ENCODE measurements at places on chromosomes 7 and 10. TPM values are rescaled to one million over a fixed set of nuclear protein-coding genes. Genes with fewer than 3 reads are reported as not detected.

DNA sequence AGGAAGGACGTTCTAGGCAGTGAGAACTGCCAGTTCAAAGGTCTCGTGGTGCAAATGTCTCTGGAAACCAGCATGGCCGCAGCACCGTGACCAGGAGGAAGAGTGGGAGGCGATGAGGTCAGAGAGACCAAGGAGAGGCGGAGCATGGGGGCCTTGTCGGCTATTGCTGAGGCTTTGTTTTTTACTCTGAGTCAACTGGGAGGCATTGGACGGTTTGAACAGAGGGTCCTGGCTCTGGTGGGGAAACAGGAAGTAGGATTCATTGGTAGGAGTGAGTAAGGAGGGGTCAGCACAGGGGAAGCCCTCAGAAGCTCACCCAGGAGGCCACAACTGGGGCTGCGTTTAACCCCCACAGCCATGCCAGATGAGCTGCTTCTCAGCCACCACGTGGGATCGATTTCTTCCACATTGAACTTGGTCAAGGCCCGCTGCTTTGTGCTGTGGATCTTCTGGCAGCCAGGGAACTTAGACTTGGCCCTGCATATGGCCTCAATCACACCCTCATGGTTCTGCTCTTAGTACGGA is 22.2 kb upstream of the SH2B2 start:
- no peak for DNase-seq

CYP2W1 gene
- not detected for total RNA-seq

GRCh38 chr10:85667638-85668233 is 698.9 kb downstream of the GRID1 start:
- no peak for DNase-seq

GRCh38 chr10:121525251-121526134 is 72.8 kb downstream of the FGFR2 start:
- DNase-seq = no peak

GRCh38 chr7:45660201-45660900 is 86.2 kb downstream of the ADCY1 start:
- no peak for DNase-seq

- peak; percentile 59 for DNase-seq
Measured at GRCh38 chr7:19522486-19522885, 186.4 kb downstream of the POLR1F start.

DNA sequence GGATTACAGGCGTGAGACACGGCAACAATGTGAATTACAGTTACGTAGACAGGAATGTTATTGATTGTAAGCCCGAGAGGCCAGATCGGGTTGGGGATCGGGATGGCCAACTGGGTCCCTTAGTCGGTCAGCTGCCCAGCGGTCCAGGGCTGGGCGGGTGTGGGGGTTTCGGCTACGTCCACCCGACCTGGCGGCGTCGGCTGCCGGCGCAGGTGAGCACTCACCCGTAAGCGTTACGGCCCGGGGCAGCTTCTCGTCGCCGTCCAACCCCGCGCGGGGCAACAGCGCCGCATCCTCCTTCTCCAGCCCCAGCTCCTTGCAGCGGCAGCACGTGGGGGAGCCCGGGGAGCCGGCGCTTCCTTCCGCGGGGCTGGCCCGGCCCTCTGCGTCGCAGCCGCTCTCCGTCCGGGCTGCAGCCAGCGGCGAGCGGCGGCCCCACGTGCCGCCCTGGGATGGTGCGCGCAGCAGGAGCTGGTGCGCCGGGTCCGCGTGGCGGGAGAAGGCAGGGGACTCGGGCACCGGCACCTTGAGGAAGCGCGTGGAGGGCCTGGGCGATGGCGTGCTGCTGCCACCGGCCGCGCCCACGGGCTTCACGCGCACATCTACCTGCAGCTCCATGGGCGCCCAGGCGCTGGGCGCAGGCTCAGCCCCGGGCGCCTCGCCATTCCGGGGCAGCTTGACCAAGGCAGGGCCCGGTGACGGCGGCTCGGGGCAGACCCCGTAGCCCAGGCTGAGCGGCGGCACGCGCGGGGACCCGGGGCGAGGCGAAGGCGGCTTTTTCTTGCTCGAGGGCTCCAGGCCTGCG is 609 bp downstream of the KLRG2 start:
- no peak for DNase-seq

DNA sequence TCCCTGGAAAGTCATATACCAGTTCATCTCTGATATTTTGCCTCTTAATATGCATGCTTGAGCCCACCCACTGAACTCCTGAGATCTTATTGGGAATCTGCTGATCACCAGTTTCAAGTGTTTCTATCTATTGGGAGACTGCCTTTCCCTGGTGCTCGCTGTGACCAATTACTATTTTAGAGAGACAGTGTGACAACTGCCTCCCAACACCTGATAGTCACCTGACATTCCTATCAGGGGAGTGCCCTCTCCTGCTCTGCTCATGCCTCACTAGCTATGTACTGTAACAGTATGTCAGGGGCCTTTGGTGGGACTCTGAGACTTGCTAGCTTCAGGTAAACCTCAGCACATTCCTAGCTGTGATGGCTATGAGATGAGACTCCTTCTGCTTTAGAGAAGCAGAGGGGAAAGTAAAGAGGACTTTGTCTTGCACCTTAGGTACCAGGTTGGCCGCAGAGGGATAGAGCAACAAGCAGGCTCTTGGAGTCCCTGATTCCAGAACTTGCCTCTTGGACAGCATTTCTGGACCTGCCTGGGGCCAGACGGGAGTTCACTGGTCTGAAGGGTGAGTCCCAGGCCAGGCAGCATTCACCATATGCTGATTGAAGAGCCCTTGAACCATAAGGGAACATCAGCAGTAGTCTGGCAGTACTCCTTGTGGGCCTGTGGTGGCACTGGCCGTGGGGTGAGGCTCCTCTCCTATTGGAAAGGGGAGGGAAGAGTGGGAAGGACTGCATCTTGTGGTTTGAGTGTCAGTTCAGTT is 34.4 kb upstream of the ARHGAP12 start:
- DNase-seq = no peak

MYOF gene
- total RNA-seq = 381 TPM

DNA sequence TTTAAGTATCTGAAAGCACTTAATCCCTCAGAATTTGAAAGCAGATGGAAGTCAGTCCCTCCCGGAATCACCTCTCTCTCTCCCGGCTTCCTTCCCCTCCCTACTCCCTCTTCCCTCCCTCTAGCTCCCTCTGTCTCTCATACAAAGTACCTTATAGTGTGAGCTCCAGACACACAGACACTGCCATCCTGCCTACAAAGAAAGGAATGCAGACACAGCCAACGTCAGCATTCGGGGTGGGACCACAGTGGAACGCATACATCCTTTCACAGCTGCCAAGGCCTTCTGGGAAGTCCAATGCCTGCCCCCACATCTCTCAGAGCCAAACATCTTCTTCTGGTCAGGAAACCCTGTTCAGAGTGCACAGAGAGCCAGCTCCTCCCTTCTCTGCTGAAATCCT is 9.3 kb downstream of the NOD1 start:
- peak; percentile 100 for DNase-seq

SLC13A1 gene
- not detected for total RNA-seq

FAM25G gene
- not detected for total RNA-seq

DNA sequence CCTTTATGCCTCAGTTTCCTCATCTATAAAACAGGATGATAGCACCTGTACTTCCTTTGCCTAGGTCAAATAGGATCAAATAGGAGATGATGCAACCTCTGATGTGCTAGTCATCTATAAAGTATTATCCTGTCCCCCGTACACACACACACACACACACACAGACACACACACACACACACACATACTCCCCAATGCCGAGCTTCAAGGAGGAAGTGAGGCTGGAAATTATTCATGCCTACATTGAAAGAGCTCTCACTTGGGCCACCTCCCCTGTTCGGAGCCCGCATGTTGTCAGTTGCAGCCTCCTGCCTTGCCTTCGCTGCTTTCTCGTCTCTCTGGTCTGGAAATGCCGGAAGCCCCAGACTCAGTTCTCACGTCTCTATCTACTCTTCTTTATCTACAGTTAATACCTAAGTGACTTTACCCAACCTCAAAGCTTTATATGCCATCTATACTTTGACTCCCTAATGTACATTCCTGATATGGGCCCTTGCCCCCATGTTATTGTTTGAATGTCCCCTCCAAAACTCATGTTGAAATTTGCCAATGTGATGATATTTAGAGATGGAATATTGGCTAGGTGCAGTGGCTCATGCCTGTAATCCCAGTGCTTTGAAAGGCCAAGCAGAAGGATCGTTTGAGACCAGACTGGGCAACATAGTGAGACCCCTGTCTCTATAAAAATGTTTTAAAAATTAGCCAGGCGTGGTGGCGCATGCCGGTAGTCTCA is 6.9 kb upstream of the UBE2H start:
- no peak for DNase-seq

TET1 gene
- 9.3 TPM for total RNA-seq

DNA sequence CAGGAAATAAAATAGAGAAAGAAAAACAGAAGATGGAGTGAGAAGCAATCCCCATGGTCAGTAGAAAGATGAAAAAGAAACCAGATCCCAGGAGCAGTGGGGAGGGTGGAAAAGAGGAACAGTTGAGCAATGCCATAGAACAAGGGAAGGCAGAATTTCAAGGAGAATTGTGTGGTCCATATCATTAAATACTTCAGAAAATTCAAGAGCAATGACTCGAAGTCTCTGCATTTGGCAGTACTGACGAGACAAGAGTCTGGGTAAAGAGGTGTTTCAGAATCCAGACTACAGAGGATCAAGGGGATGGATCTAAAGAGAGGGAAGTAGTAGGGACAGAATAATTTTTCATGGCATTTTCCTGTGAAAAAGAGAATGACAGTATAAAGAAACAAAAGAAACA is 512.6 kb downstream of the PHTF2 start:
- DNase-seq = no peak

DNA sequence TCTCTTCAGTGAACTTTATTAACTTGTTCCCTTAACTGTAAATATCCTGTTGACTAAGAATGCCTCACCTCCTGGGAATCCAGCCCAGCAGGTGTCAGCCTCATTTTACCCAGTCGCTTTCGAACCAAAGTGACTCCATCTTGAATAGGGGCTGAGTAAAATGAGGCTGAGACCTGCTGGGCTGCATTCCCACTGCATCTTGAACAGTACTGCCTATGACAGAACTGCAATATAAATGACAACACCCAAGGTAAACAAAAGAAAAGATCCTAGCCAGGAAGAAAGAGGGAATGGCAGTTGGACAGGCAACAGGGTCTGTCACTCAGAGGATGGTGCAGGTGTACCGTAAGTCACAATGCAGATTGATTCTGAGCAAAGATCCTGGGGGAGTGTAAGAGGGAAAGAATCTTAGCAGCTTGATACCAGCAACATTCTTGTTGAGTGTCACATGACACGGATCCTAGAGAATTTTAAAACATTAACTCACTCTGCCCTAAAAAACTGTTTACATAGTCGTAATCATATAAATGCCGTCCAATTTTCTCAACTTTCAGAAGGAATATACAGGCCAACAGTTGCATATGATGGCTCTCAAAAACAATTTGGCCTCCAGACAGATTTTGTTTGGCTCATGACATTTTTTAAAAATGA is 4.4 kb upstream of the FAM107B start:
- peak; percentile 37 for DNase-seq

Data from fibroblast of the aortic adventitia (primary cell).